Esophagus muscularis mucosa (tissue), 4 donors: ENCODE measurements at places on chromosomes 3 and 15. TPM values are rescaled to one million over a fixed set of nuclear protein-coding genes. Genes with fewer than 3 reads are reported as not detected.
A peak's percentile ranks its signal among the peaks of the same experiment; 100 is the strongest.

GRCh38 chr15:76108021-76108723, 48.4 kb downstream of the TMEM266 start:
- peaks cover 17% of the 10 kb centered on the region for H3K27me3 ChIP-seq
- DNase-seq = no peak
- no peaks in the 10 kb centered on the region for H3K4me1 ChIP-seq
- no peaks in the 10 kb centered on the region for H3K36me3 ChIP-seq
- H3K27ac ChIP-seq = no peak overlapping the region
- no peak overlapping the region for H3K4me3 ChIP-seq

GRCh38 chr3:10888518-10889090, 72.6 kb downstream of the SLC6A11 start:
- no peaks in the 10 kb centered on the region for H3K4me1 ChIP-seq
- no peaks in the 10 kb centered on the region for H3K27me3 ChIP-seq
- no peaks in the 10 kb centered on the region for H3K36me3 ChIP-seq
- no peak overlapping the region for H3K27ac ChIP-seq

DNA sequence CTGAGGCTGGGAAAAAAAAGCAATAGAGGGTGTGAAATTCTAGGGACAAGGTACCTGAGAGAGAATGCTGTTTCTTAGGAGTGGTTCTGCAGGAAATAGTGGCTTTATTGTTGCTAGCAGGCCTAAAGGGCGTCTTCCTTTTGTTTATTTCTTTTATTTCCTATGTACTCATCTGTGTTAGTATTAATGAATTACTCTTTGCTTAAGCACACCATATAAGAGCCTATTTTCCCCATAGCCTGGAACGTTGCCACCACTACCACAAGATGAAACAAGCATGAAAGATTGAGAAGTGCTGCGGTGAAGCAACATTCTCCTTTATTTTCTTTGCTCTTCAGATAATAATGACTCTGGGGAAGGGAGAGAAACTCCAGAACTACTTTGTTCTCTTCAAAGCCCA, 21.3 kb upstream of the GOLIM4 start:
- DNase-seq = no peak
- no peak overlapping the region for H3K4me3 ChIP-seq
- no peaks in the 10 kb centered on the region for H3K27me3 ChIP-seq

DNA sequence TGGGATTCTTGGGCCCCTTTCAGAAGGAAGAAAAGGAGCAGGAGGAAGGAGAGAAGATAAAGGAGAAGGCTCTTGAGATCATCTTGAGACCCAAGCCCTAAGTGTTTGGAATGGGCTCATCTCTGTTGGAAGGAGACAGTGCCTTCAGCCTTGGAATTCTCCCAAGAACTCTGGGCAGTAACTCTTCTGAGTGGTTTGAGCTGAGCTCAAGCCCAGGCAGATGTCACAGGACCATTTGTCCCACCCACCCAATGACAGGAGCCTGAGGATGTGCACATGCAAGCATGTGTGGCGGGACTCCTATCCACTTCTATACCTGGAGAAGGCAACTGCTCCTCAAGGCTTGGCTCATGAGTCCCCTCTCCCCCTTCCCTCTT, 14.6 kb upstream of the TMEM40 start:
- H3K27me3 ChIP-seq = no peaks in the 10 kb centered on the region
- H3K36me3 ChIP-seq = no peaks in the 10 kb centered on the region
- no peak overlapping the region for H3K4me3 ChIP-seq
- DNase-seq = no peak

DNA sequence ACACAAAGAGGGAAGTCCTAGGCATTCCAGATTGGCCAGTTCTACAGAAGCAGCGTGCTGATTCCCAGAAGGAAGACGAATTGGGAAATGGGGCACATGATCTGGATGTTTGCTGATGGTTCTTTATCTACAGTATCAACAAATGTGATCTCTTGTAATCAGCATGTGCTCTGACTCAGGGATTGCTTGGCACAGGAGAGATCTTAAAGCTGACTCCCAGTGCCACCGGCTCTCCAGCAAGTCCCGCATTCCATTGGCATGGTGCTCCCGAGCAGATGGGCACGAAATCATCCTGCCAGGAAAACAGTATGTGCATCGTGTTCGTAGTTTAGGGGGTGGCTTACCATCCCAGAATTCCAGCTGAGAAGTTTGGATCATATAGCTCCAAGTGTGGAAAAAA, 259.9 kb upstream of the NR2F2 start:
- H3K4me1 ChIP-seq = no peaks in the 10 kb centered on the region
- H3K36me3 ChIP-seq = no peaks in the 10 kb centered on the region
- DNase-seq = no peak
- no peak overlapping the region for H3K27ac ChIP-seq

DNA sequence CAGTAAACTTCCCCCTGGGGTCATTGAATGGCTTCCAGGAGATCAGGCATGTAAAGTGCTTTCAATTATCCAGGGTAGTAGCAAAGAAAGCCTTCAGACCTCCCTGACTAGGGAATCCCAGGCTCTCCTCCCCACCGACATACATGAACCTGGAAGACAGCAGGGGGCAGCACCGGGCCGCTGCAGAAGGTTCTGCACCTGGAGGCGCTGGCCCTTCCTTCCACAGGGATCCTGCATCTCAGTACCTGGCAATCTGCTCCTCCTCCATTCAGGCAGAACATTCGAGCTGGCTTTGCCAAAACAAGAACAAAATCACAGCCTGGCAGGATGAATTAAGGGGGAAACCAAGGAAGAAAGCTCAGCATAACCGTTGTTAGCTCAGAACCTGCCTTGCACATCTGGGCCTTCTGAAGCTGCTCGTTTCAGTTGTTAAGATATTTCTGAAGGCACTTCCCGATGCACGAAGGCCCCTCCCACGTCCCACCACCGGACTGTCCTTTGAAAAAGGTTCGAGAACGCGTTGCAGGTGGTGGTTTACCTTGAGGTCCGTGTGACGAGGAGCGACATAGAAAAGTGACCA, 237.7 kb downstream of the SLCO3A1 start:
- no peaks in the 10 kb centered on the region for H3K36me3 ChIP-seq
- no peaks in the 10 kb centered on the region for H3K4me1 ChIP-seq
- no peaks in the 10 kb centered on the region for H3K27me3 ChIP-seq
- no peak overlapping the region for H3K27ac ChIP-seq

GRCh38 chr3:101925564-101925963, 76.2 kb downstream of the NFKBIZ start:
- no peaks in the 10 kb centered on the region for H3K36me3 ChIP-seq
- DNase-seq = no peak
- no peak overlapping the region for H3K27ac ChIP-seq
- H3K4me3 ChIP-seq = no peak overlapping the region
- no peaks in the 10 kb centered on the region for H3K4me1 ChIP-seq

- H3K27ac ChIP-seq = no peak overlapping the region
- H3K4me3 ChIP-seq = no peak overlapping the region
- no peaks in the 10 kb centered on the region for H3K4me1 ChIP-seq
These were observed 56.4 kb downstream of the SPTSSB start for GRCh38 chr3:161314836-161315395.

GRCh38 chr15:58463815-58464650, 32.2 kb downstream of the LIPC start:
- peaks cover 10% of the 10 kb centered on the region for H3K4me1 ChIP-seq
- no peaks in the 10 kb centered on the region for H3K27me3 ChIP-seq
- no peak overlapping the region for H3K27ac ChIP-seq
- no peak overlapping the region for H3K4me3 ChIP-seq

- no peak overlapping the region for H3K27ac ChIP-seq
- H3K4me3 ChIP-seq = no peak overlapping the region
- H3K27me3 ChIP-seq = no peaks in the 10 kb centered on the region
- DNase-seq = no peak
- peaks cover 81% of the 10 kb centered on the region for H3K36me3 ChIP-seq
These were observed 17.5 kb downstream of the ADPGK start for GRCh38 chr15:72766025-72766424.

GRCh38 chr3:111902534-111902933, 43.5 kb downstream of the PHLDB2 start:
- peak overlapping the region; percentile 50 for H3K27ac ChIP-seq
- no peak overlapping the region for H3K4me3 ChIP-seq
- no peak for DNase-seq
- H3K27me3 ChIP-seq = no peaks in the 10 kb centered on the region
- H3K4me1 ChIP-seq = peaks cover 47% of the 10 kb centered on the region
- H3K36me3 ChIP-seq = peaks cover 18% of the 10 kb centered on the region

DNA sequence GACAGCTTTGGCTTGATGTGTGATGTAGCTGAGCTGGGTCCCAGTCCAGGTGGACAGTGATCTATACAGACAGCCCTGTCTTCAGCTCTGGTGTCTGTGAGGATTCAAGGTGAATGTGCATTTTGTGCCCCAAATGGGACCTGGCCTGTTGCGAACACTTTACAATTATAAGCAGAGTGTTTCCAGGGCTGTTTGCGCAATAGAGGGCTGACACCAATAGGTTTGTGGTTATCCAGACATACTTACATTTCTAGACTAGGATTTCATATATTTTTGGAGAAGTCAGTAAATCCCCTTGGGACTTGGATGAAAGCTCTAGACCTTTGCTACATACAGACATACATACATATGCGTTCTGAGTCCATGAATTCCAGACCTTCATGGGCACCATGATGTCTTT, 4.2 kb upstream of the TATDN2 start:
- H3K27me3 ChIP-seq = no peaks in the 10 kb centered on the region
- no peak for DNase-seq
- H3K27ac ChIP-seq = no peak overlapping the region
- no peaks in the 10 kb centered on the region for H3K36me3 ChIP-seq
- H3K4me3 ChIP-seq = no peak overlapping the region
- peaks cover 5% of the 10 kb centered on the region for H3K4me1 ChIP-seq

- no peaks in the 10 kb centered on the region for H3K36me3 ChIP-seq
- no peaks in the 10 kb centered on the region for H3K27me3 ChIP-seq
- H3K27ac ChIP-seq = no peak overlapping the region
- H3K4me3 ChIP-seq = no peak overlapping the region
These were observed 4.7 kb upstream of the COPB2 start for GRCh38 chr3:139394116-139394515.

GRCh38 chr15:72166716-72167417, 30.7 kb downstream of the GRAMD2A start:
- no peaks in the 10 kb centered on the region for H3K36me3 ChIP-seq
- H3K27ac ChIP-seq = no peak overlapping the region
- H3K27me3 ChIP-seq = no peaks in the 10 kb centered on the region
- no peak overlapping the region for H3K4me3 ChIP-seq

- H3K27me3 ChIP-seq = no peaks in the 10 kb centered on the region
- peak overlapping the region; percentile 23 for H3K27ac ChIP-seq
- no peak for DNase-seq
These were observed 61.6 kb downstream of the MEIS2 start for GRCh38 chr15:37038716-37039106.

DNA sequence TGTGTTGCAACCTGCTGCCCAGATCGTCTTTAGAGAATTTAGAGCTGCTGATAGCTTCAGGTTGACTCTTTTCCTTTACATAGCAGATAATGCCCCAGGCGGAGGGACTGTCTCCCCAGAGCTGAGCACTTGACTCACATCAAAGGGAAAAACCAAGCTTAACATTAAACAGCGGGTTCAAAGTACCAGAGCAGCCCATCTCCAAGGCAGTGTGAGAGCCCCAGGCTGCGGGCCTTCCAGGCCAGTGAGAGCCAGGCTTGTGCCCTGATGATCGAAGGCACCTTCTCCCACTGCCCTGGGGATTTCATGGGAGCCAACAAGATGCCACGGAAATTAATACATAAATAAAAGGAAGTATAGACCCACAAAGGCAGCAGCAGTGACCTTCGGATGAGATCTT, 275.6 kb downstream of the XXYLT1 start:
- H3K27me3 ChIP-seq = no peaks in the 10 kb centered on the region
- no peaks in the 10 kb centered on the region for H3K36me3 ChIP-seq
- H3K4me1 ChIP-seq = no peaks in the 10 kb centered on the region

GRCh38 chr3:99765042-99765942, 52.4 kb upstream of the CMSS1 start:
- H3K36me3 ChIP-seq = no peaks in the 10 kb centered on the region
- no peak overlapping the region for H3K27ac ChIP-seq
- no peaks in the 10 kb centered on the region for H3K27me3 ChIP-seq
- no peak for DNase-seq
- no peak overlapping the region for H3K4me3 ChIP-seq

GRCh38 chr3:174068035-174068434, 670.5 kb downstream of the NLGN1 start:
- no peaks in the 10 kb centered on the region for H3K36me3 ChIP-seq
- no peaks in the 10 kb centered on the region for H3K27me3 ChIP-seq
- no peak for DNase-seq
- no peak overlapping the region for H3K4me3 ChIP-seq
- H3K27ac ChIP-seq = no peak overlapping the region
- H3K4me1 ChIP-seq = no peaks in the 10 kb centered on the region

DNA sequence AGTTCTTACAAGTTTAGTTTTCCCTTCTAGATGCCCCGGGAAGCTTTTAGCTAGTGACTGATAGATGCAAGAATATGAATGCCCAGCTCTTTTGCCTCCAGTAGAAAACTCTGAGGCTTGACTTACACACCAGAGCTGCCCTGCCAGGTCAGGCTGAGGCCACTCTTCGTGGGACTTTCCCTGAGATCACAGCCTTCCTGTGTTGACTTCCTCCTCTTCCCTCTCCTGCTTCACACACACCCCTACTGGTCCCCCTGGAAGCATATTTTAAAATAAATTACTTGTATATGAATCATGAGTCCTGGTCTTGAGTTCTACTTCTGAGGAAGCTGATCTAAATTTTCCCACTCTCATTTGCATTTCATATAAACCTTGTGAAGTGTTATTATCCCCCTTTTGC, 413.7 kb downstream of the PDCD6IP start:
- H3K27ac ChIP-seq = peak overlapping the region; percentile 70
- H3K4me1 ChIP-seq = peaks cover 59% of the 10 kb centered on the region
- no peak for DNase-seq
- H3K27me3 ChIP-seq = no peaks in the 10 kb centered on the region

DNA sequence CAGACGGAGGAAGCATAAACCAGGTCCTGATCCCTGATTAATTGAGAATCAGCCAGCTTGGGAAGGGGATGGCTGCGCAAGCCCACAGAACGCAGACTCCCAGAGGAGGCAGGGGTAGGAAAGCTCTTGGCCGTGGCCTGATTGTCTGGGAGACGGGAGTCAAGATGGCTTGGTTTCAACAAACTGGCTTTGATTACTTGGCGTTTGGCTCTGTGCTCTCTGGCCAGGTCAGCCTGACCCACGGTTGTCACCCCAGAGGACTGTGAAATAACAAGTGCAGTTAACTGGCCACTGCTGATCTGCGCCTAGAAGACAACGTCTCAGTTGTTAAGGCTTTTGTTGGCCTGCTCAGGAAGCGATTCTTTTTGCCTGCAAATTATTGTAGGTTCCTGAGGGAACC, 387.0 kb upstream of the PROK2 start:
- no peak for DNase-seq
- H3K4me3 ChIP-seq = peak overlapping the region; percentile 15
- H3K27ac ChIP-seq = peak overlapping the region; percentile 87
- H3K4me1 ChIP-seq = peaks cover 48% of the 10 kb centered on the region

Gene CHRNA7
- 0.83 TPM for total RNA-seq

Gene LNP1
- total RNA-seq = 3.7 TPM

Gene KNL1
- 0.63 TPM for total RNA-seq

Gene SEMA6D
- total RNA-seq = 5.2 TPM

Gene CPNE4
- total RNA-seq = not detected

Gene CHL1
- total RNA-seq = 49.1 TPM

Gene ACTC1
- 6.2 TPM for total RNA-seq

Gene ROBO1
- 12.3 TPM for total RNA-seq

Gene HCLS1
- 20.5 TPM for total RNA-seq

Gene FEZF2
- total RNA-seq = not detected

Gene C2CD4B
- 4.5 TPM for total RNA-seq

Gene CPEB1
- 6.0 TPM for total RNA-seq

Gene TFRC
- 60.6 TPM for total RNA-seq

Gene FOXL2NB
- total RNA-seq = not detected

Gene CFAP161
- total RNA-seq = 0.66 TPM

Gene CNTN3
- 1.4 TPM for total RNA-seq

Gene WNT7A
- not detected for total RNA-seq

Gene GOLGA8J
- total RNA-seq = not detected

Gene CLSTN2
- 5.5 TPM for total RNA-seq

Gene KIF7
- 23.6 TPM for total RNA-seq

Gene SOX14
- total RNA-seq = not detected
